ENCODE measurements at places on chromosomes 5 and 9.

DNA sequence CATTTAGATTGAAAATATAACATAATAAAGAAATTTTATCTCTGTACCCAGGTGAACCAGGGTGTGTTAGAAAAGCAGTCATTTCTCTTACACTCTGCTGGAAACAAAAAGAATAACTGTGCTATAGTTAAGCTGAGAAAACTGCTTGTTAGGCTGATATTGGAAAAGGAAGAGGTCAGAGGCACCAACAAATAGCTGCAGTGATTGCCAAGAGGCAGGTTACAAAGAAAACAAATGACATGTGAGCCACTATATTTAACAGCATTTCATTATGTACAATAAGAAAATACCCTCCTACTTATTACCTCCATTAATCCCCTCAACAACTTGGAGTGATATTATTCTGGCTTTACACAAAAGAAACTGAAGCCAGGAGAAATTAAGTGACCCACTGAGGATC is 607.9 kb upstream of the TLE4 start:
- no peak for DNase-seq

GRCh38 chr5:74440341-74440740 is 200.2 kb downstream of the ENC1 start:
- DNase-seq: no peak

DNA sequence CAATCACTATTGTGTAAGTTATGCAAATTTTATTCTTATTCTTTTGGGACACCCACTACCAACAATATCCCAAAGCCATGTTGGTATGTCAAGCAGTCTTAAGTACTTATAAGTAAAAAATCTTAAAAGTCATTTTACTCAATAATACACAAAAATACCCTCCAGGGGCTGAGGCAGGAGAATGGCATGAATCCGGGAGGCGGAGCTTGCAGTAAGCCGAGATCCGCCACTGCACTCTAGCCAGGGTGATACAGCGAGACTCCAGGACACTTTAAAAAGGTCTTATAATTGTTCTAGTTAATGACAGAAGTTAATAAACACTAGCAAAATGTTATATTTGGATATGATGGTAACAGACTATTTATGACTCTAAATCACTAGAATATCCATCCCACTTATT is 16.8 kb downstream of the CLINT1 start:
- no peak for DNase-seq

DNA sequence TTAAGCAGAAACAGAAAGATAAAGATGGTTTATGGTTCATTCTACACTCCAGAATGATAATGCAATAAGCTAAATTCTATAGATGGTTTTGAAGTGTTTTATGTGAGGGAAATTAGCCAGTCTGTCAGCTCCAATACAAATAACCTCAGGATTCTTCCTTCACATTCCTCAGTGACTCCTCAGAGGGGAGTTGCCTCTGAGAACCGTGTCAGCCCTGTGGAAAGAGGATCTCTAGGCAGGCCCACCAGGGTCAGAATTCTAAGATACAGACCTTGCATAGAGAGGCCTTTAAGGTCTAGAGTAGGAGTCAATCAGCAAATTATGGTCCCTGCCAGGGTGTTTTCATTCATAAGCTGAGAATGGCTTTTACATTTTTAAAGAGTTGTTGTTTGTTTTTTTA is 26.6 kb downstream of the RUSC2 start:
- no peak for DNase-seq

DNA sequence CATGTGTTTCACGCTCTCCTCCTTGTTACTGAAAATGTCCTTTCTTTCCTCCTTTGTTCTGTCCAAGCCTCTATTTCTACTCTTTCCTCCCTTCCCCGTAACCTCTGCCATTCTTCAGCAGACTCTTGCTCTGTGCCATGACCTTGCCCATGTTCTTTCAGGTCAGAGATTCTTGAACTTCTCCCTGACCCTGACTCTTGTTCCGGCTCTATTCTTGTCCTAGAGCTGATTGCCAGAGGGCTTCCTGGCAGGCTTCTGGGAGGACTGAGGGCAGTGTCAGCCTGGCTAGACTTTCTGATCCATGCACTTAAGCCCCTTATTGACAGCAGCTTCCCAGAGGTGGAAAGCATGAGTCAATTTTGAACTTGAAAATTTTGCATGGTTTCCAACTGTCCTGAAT is 174.2 kb downstream of the TMEM161B start:
- no peak for DNase-seq

DNA sequence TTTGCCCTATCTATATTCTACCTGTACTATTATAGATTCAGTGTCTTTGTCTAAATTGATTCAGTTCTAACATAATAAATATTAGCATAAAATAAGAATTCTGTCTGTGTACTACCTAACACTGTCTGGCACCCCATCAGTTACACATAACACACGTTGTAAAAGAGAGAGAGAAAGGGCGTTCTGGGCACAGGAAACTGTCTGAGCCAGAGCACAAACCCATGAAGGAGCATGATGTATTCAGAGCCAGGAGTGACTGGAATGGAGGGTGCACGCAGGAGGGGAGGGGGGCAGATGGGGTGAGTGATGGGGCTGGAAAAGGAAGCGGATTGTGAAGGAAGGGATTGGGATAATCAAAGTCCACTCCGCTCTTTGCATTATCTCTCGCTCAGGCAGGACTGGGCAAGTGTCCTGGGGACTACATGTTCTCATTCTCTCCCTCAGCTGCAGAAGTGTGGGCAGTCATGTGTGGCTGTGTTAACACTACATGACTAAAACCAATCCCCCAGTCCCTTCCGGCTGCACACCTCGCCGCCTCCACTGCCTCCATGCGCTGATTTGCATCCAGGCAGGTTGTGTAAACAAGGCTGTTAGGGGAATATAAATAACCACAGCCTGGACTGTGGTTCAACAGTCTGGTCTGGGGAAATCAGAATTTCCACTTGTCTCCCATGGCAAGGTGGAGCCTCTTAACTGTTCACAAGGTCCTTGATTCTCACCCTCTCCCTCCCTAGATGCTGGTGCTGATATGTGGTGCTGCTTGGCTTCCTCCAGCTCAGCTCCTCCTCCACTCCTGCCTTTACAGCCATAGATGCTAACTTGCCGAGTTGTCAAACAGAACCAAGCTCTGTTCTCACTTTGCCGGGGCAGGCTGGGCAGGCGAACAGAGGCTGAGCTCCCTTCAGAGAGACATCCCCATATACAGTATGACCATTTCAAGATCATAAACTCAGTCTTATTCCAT is 367.5 kb upstream of the BRINP1 start:
- DNase-seq: no peak

- peak; percentile 56 for DNase-seq
Measured at GRCh38 chr9:76438841-76439588, 20.0 kb upstream of the GCNT1 start.

DNA sequence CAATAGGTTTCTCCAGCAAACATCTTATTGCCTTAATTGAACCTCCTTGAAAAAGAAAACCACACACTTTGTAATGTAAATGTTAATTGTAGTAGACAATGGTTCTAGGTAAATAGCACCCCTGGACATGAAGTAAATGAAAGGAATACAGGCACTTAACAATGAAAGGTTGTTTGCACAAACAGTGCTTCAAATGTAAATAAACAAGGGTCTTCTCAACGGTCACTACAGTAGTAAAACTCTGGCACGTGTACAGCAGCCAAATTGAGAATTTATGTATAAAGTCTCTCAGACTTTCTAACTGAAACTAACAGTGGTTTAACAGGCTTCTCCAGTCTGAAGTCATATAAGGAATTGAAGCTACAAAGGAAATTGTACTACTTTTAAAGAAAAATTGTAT is 218.3 kb downstream of the MEF2C start:
- DNase-seq: no peak

- peak; percentile 17 for DNase-seq
Measured at GRCh38 chr5:65774346-65774745, 52.3 kb downstream of the NLN start.

DNA sequence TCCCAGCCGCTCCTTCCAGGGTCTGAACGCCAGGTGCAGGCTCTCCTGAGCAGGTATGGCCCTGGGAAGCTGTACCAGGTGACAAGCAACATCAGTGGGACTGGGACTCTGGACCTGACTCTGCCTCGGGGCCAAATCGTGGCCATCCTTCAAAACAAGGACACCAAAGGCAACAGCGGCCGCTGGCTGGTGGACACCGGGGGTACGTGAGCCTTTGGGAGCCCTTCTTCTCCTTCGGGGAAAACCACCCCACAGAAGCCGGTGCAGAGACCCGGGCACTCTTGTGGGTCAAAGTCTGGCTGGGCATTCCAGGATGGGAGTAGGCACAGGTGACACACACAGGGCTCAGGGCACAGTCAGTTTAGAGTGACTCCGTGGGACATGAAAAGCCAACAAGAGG is 45.8 kb downstream of the ARHGEF37 start:
- no peak for DNase-seq

GRCh38 chr5:148085977-148086705 is 22.4 kb downstream of the SPINK5 start:
- DNase-seq: no peak

DNA sequence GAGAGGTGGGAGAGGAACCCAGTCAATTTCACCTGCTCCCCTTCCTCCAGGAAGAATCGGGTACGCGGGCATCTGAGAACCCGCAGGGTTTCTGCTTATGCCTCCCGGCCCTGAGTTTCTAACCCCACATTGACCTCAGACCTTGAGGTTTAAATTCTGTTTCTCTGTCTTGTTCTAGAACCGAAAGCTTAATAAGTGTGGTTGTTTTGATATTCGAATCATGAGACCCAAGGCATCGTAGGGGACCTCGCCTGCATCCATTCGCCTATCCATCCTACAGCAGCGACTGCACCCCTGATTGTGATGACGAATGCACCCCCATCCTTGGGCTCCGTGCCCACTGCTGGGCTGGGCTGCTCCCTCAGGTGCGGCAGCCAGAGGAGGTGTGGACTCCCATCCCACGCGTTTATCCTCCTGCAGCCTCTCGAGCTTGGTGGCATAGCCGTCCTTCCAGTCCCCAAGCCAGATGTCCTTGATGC is 80.8 kb upstream of the IER5L start:
- peak; percentile 15 for DNase-seq

- DNase-seq: no peak
Measured at GRCh38 chr5:35618304-35618636, 607 bp downstream of the SPEF2 start.

DNA sequence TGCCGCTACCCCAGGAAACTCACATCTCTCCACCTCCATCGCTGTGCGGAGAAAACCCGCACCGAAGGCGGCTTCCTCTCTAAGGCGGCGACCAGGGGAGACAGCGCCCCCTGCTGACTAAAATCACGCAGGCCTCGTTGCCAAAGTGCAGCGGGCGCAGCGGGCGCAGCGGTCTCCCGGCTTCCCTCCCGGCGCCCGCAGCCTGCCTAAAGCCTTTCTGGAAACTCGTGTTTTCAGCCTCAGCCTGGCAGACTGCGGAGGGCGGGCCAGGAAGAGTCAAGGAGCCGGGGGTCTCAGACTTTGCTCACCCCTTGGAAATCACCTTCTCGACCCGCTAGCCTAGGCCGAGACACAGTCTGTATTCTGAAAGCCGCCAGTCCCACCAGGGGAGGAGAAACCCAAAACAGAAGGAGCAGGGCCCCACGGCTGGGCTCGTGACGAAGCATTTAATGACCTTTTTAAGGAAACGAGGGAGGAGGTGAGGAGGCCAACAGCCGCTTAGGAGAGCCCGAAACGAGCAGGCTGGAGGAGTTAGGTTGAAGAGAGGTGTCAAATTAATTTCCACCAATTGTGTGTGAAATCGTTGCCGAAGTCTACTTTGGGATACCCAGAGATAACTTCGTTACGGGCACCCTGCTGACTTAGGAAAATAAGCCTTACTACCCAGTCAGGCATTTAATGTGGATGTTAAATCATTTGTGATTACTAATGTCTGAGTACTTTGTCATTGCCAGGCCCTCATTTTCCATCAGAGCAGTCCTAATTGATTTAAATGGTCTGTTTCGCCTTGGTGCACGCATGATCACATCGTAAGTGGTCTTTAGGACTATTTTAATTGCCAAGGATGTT is 7.3 kb upstream of the FOXB2 start:
- peak; percentile 79 for DNase-seq

DNA sequence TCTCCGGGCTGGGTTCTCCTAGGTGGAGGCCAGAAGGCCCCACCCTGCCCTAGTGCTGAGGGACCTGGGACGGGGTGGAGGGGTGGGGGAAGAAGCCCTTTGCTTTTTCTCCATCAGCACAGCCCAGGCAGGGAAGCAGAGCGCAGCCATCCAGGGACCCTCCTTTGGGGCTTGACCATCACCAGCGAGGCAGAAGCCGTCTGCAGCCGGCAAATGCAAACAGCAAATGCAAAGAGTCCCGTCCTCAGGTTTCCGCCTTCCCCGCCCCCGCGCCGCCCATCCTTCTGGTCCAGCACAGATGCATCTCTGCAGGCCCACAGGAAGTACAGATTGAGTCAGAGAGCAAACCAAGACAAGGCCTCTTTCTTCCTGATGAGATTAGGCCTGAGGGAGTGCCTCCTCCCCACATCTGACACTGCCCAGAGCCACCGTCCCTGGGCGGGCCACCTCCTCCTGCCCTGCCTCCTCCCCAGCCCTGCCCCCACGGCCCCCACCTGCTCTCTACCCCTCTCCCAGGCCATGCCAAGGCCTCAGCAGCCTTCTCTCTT is 23.4 kb downstream of the CORO2A start:
- peak; percentile 73 for DNase-seq

GRCh38 chr5:142499591-142500226 is 174.9 kb upstream of the SPRY4 start:
- no peak for DNase-seq

GRCh38 chr5:173235499-173236394 is 741 bp upstream of the NKX2-5 start:
- DNase-seq: no peak

DNA sequence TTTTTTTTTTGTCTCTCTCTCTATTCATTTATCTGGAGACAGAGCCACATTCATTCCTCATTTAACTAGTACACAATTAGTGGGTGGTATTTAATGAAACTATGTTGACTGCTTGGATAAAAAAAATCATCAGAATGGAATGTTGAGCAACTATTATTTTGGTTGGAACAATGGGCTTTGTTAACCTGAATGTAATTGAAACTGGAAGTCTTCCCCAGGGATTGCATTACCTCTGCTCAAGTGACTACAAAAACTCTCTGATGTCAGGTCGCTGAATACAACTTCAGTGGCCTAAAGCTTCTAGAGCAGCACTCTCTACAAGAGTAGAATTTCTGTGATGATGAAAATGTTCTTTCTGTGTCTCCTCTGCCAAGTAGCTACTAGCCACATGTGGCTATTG is 295.8 kb downstream of the DEPDC1B start:
- no peak for DNase-seq
